NCI-H1436 (cell line): ENCODE measurements at places on chromosomes 4 and X.

- DNase-seq, result no peak
Measured at GRCh38 chr4:152189451-152190179, 346.3 kb downstream of the FBXW7 start.

DNA sequence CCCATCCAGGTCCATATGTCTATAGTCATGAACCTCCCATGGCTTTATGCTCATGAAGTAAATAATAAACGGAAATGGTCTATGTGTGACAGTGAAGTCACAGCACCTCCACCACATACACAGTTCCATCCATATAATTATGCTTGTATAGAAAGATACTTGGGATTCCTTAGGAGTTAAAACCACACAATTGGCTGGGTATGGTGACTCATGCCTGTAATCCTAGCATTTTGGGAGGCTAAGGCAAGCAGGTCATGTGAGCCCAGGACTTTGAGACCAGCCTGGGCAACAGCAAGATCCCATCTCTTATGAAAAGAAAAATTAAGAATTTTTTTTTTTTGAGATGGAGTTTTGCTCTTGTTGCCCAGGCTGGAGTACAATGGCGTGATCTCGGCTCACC lies 55.6 kb upstream of the RBM47 start:
- DNase-seq, result no peak

- no peak for DNase-seq
Measured at GRCh38 chr4:189815404-189816192, 125.1 kb upstream of the FRG1 start.

- no peak for DNase-seq
Measured at GRCh38 chrX:73851014-73852009, 288.3 kb downstream of the CHIC1 start.

DNA sequence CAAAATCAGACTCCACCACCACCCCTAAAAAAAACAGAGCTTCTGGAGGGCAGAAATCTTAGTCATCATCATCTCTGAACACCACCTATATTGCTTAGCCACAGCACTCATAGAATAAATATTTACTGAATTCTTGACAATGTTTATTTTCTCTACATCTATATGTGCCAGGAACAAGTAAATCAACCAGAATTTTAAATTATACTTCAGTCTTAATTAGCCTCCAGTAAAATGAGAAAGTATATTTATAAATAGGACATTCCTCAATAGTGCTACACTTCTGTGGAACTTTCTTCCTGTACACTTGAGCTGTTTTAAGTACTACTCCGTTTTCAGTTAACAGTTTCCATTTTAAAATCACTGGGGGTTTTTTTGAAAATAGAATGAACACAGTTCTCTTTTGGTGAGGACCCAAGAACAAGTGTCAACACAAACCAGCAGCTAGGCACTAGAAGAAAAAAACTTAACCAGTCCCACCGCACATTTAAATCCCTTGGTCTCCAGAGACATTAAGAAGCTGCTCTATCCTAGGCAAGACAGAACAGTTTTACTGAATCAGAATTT lies 25.5 kb downstream of the SMIM14 start:
- no peak for DNase-seq

GRCh38 chrX:50536955-50537354 lies 66.3 kb upstream of the DGKK start:
- no peak for DNase-seq

DNA sequence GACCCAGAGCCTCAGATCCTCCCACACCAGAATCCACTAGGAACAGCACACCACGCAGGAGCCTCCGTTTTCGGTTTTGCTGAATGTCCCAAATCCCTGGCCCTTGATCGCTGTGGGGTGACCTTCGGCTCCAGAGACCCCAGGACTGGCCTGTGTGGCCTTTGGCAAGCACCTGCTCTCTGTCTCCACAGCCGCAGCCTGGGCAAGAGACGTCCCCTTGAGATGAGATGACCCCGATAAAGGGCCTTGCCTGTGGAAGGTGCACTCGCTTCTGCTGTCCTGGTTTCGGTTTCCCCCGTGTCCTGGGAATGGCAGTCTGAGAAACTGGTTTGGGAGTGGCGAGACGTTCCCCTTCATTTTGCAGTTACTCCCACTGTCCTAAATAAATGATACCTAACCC lies 9.6 kb downstream of the PSAPL1 start:
- no peak for DNase-seq

- DNase-seq, result no peak
Measured at GRCh38 chr4:16785793-16786527, 112.5 kb downstream of the LDB2 start.

- no peak for DNase-seq
Measured at GRCh38 chr4:95318483-95318882, 230.3 kb downstream of the UNC5C start.

- DNase-seq, result no peak
Measured at GRCh38 chrX:69565247-69565815, 50.6 kb upstream of the EDA start.

DNA sequence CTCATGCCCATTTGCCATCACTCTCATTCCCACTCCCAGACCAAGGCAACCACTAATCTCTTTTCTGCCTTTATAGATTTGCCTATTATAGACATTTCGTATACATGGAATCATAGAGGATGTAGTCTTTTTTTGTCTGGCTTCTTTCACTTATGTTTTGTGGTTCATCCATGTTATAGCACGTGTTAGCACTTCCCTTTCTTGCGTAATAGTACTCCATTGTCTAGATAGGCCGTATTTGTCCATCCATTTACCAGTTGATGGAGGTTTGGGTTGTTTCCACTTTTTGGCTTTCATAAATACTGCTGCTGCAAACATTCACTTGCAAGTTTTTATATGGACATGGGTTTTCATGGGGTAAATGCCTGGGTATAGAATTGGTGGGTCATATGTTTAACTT lies 48.4 kb downstream of the KIF4A start:
- DNase-seq, result no peak

DNA sequence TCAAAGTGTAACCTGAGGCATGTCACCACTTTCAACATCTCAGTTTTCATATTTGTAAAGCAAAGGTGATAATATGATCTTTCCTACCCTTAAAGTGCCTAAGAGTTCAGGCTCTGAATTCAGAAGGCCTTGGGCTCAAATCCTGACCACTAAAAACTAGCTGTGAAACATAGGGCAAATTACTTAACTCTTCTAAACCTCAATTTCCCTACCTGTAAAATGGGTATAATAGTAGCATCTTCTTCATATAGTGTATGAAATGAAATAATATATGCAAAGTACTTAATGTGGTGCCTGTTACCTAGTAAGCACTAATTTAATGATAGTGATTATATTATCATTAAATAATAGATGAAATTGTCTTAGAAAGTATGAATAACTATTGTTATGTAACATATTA lies 7.0 kb upstream of the WDR44 start:
- DNase-seq, result no peak

- DNase-seq, result no peak
Measured at GRCh38 chr4:152524427-152524826, 11.5 kb downstream of the FBXW7 start.

GRCh38 chrX:74514384-74514783 lies 93.1 kb downstream of the SLC16A2 start:
- no peak for DNase-seq

- no peak for DNase-seq
Measured at GRCh38 chrX:45955661-45956060, 589.6 kb downstream of the ZNF674 start.

DNA sequence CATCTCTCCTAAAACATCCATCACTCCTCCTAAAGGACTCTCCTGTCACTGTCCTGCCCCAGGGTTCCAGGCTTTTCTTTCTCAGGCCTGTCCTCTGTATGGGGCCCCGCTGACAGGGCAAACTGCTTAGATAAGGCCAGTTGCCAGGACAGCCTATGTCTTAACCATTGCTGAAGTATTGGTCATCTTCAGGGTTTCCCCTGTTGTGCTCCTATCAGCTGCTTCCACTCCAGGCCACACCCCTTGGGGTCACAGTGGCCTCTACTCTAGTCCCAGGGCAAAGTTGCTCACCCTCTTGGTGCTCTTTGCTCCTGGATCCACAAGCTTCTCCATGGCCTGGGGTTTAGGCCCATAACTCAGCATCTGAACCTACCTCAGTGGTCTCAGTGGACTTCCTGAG lies 138.0 kb upstream of the PJA1 start:
- no peak for DNase-seq

- no peak for DNase-seq
Measured at GRCh38 chrX:132119821-132120515, 7.9 kb downstream of the FRMD7 start.

DNA sequence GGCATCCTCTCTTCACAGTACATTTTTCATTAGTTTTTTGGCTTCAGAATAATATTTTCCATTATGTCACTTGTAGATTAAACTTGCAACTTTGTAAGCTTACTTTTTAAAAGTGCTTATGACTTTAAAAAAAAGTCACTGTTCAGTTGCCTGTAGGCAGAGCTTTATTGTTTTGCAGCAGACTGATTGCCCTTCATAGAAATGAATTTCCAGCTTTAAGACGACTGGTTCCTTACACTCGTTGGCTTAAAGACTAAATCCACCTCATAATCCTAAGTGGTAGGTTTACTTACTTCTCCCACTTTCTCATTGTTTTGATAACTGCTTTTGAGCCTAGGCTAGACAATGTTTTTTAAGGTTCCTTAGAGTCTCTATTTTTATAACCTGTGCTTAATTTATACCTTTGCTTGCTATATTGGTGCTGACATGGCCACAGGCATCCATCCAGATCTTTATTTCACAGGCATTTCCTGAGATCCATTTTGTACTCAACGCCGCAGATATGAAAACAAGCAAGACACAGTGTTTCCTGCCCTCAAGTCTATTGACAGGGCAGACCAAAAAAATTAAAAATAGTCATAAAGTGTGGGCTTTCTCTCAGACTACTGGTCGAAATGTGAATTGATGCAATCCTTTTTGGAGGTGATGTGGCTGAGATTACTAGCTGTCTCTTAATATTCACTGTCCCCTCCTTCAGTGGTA lies 12.6 kb upstream of the IL13RA2 start:
- DNase-seq, result no peak

GRCh38 chrX:10030570-10030969 lies 63.4 kb downstream of the CLDN34 start:
- no peak for DNase-seq

- no peak for DNase-seq
Measured at GRCh38 chrX:34873500-34874225, 68.9 kb upstream of the FAM47B start.

DNA sequence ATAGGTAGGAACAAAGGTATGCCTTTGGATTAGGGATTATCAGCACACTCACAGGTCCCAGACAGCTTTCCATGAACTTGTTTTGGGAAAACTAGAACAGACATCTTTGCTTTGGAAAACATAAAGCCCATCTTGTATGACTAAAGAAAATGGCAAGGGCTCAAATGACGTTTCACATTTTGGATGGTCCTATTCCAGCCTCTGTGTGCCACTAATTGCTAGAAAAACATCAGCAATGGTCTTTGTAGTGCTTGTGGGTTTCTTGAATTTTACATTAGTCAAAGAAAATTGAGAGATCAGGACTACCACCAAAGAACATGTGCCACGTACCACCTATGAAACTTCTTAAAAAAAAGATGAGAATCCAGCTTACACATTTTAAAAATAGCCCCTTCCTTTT lies 111.4 kb downstream of the HDAC8 start:
- DNase-seq, result no peak

DNA sequence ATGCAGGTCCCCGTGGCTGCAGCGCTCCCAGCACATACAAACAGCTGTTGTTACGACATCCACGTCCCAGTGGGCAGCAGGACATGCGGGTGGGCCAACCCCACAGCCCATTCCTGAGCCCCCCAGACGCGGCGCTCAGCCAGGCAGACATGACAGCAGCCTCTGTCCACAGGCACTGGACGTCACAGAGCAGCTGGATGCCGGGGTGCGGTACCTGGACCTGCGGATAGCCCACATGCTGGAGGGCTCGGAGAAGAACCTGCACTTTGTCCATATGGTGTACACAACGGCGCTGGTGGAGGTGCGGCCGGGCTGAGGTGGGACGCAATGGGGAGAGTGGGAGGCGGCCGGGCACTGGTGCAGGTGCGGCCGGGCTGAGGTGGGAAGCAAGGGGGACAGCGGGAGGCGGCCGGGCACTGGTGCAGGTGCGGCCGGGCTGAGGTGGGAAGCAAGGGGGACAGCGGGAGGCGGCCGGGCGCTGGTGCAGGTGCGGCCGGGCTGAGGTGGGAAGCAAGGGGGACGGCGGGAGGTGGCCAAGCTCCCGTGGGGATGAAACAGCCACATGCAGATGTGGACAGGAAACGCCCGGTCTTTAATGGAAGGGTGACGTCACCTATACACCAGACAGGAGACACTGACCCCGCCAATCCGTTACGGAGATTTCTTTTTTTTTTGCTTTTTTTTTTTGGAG lies 9.4 kb downstream of the PLCXD1 start:
- DNase-seq, result no peak

DNA sequence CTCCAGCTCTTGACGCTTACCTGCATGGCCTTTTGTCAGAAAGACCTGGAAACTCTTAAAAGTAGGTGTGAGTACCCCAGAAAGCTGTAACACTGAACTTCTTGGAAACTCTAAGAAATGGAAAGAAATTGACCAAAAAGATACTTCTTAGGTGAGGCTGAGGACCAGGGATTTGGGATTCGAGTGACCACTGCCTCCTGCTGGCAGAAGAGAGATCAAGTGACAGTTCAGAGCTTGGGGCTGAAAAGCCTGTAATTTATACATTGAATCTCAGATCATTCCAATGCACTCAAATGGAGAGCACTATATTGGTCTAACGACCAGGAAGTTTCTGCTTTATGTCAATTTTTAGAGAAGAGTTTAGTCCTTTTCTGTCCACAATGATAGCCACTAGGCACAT lies 204.6 kb downstream of the PDGFRA start:
- no peak for DNase-seq

DNA sequence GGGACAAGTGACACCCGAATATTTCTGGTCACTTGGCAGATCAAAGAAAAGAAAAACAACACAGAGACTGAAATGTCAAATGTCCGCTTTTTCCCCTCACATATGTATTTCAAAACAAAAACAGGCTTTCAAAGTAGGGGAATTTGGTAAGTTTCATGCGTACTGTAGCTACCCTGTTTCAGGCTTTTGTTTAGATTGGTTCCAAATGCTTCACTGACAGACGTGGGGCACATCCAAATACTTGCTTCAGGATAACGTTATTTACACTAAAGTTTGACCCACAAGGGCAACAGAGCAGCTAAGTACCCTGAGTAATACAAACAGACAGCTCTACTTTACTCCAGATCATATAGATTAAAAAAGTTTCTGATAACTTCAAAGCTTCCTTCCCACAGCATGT lies 804.5 kb upstream of the POU3F4 start:
- DNase-seq, result no peak

- peak; percentile 11 for DNase-seq
Measured at GRCh38 chr4:55396308-55397125, 760 bp downstream of the TMEM165 start.

DNA sequence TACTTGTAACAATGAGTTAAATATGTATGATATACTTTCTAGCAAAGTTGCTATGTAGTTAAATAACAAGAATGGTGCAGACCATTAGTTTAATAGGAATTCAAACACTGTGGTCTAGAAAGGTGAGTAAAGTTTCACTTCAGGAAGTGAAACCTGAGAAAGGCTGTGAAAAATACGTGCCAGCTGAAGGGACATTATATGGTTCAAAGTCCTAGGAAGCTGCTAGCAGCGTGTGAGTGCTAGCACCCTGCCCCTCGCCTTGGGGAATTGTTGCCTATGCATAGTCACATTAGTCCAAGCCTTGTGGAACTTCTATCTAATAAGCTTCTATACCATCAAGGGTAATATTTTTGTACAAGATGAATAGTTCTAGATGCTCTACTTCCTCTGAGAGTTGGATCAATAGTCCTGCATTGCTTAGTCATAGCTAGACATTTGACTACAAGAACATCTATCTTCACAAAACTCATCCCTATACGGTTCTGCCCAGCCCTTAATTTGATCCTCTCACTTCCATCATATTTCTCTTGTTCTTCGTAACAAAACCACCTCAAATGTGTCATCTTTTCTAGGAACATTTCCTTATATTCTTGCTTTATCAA lies 45.8 kb upstream of the ARSJ start:
- DNase-seq, result no peak

- DNase-seq, result no peak
Measured at GRCh38 chr4:5923376-5923775, 30.5 kb upstream of the CRMP1 start.
